ENCODE measurements at places on chromosomes 1 and 21.

DNA sequence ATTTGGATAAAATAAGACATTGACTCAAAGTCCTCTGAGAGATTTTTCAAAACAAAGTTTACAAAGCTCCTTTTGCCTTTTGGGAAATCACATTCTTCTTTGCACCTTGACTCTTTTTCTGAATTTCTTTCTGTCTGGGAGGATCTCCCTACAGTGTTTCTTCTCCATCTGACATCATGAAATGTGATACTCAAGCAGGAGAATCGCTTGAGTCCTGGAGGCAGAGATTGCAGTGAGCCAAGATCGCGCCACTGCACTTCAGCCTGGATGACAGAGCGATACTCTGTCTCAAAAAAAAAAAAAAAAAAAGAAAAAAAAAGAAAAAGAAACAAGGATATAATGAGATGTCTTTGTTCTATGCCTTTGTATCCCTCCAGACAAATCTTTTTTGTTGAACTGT lies 13.3 kb upstream of the GRIK1 start:
- no peak for DNase-seq

GRCh38 chr1:210951279-210951678 lies 182.7 kb downstream of the KCNH1 start:
- no peak for DNase-seq

GRCh38 chr21:33938381-33938780 lies 22.8 kb upstream of the ATP5PO start:
- no peak for DNase-seq

DNA sequence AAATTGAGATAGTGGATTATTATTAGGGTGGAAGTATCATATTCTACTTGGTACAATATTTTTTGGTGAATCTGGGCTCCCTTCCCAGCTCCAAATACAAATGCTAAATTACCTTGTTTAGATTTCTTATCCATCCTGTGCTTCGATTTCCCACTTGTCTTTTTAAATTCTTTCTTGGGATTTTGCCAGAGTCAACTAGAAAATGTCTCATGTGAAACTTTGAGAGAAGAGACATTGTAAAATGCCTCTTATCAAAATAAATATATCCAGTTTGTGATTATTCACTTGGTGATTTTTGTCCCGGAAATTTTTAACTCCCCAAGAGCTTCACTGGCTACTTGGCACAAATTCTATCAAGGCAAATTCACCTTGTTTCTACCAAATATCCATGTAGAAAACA lies 202.0 kb downstream of the FMN2 start:
- no peak for DNase-seq

DNA sequence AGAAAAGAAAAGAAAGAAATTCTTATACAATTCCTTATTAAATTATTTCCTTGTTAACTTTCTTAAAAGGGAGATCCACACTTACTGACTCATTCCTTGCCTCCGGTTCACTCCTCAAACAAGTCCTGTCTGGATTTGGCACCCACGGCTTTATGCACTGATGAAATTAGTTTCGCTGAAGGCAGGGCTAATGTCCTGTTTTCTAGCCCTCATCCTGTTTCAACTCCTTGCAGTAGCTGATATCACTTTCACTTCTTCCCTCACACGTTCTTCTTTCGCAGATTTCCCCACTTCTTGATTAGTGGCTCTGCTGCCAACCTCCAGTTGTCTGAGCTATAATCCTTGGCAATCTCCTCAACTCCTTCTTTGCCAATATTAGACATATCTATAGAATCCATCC lies 215.2 kb downstream of the URB2 start:
- no peak for DNase-seq
